ENCODE measurements at places on chromosomes 3 and 15. TPM values are rescaled to one million over a fixed set of nuclear protein-coding genes. Genes with fewer than 3 reads are reported as not detected.

- no peak for DNase-seq
- H3K27me3 ChIP-seq = no peaks in the 10 kb centered on the region
- H3K36me3 ChIP-seq = no peaks in the 10 kb centered on the region
- H3K4me1 ChIP-seq = no peaks in the 10 kb centered on the region
- no peak overlapping the region for H3K27ac ChIP-seq
- no peak overlapping the region for H3K4me3 ChIP-seq
These were observed 376.9 kb upstream of the ARPP21 start for GRCh38 chr3:35262406-35262805.

GRCh38 chr3:96991800-96992365 is 177.5 kb downstream of the EPHA6 start:
- DNase-seq = no peak
- no peak overlapping the region for H3K27ac ChIP-seq
- H3K27me3 ChIP-seq = no peaks in the 10 kb centered on the region
- H3K36me3 ChIP-seq = no peaks in the 10 kb centered on the region
- no peaks in the 10 kb centered on the region for H3K4me1 ChIP-seq

GRCh38 chr3:196398782-196399181 is 33.4 kb downstream of the UBXN7 start:
- no peaks in the 10 kb centered on the region for H3K4me1 ChIP-seq
- H3K27ac ChIP-seq = no peak overlapping the region
- H3K36me3 ChIP-seq = no peaks in the 10 kb centered on the region
- H3K4me3 ChIP-seq = no peak overlapping the region
- no peaks in the 10 kb centered on the region for H3K27me3 ChIP-seq

- no peaks in the 10 kb centered on the region for H3K4me1 ChIP-seq
- DNase-seq = no peak
- H3K36me3 ChIP-seq = no peaks in the 10 kb centered on the region
- H3K27ac ChIP-seq = no peak overlapping the region
These were observed 154.4 kb downstream of the PEX5L start for GRCh38 chr3:179882292-179882691.

GRCh38 chr3:6039971-6040370 is 820.9 kb upstream of the GRM7 start:
- H3K27me3 ChIP-seq = no peaks in the 10 kb centered on the region
- H3K27ac ChIP-seq = no peak overlapping the region
- no peaks in the 10 kb centered on the region for H3K36me3 ChIP-seq
- no peaks in the 10 kb centered on the region for H3K4me1 ChIP-seq

DNA sequence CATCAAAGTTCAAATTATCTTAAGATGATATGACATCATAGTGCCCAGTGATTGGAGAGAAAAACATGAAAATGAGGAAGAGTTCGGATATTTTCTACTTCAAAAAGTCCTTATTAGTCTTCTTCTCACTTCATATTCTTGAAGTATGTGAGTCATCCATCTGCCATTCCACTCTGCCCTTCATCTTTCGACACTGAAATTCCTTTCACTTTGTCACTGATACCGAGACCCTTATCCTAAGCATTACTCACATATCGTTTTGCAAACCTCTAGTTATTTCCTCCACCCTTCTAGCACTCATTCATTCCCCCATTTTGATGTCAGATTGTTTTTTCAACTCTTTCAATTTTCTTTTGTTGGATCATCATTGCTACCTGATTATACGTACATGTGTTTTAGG is 4.0 kb downstream of the OR5H14 start:
- H3K27me3 ChIP-seq = no peaks in the 10 kb centered on the region
- no peaks in the 10 kb centered on the region for H3K4me1 ChIP-seq
- no peak overlapping the region for H3K4me3 ChIP-seq
- no peaks in the 10 kb centered on the region for H3K36me3 ChIP-seq
- H3K27ac ChIP-seq = no peak overlapping the region
- DNase-seq = no peak

GRCh38 chr3:112459750-112460149 is 39.5 kb downstream of the BTLA start:
- no peaks in the 10 kb centered on the region for H3K36me3 ChIP-seq
- H3K27ac ChIP-seq = no peak overlapping the region
- no peak for DNase-seq
- H3K27me3 ChIP-seq = no peaks in the 10 kb centered on the region
- no peaks in the 10 kb centered on the region for H3K4me1 ChIP-seq

WDR48 gene
- total RNA-seq = 48.3 TPM

C3orf20 gene
- total RNA-seq = 0.16 TPM
